Stimulated activated CD4-positive, alpha-beta T cell treated with anti-CD3 and anti-CD28 coated beads, Interleukin-1b, Interleukin-23, amount 100 ng/mL, for 4 hours (primary cell): ENCODE measurements at places on chromosomes 11 and 22.

DNA sequence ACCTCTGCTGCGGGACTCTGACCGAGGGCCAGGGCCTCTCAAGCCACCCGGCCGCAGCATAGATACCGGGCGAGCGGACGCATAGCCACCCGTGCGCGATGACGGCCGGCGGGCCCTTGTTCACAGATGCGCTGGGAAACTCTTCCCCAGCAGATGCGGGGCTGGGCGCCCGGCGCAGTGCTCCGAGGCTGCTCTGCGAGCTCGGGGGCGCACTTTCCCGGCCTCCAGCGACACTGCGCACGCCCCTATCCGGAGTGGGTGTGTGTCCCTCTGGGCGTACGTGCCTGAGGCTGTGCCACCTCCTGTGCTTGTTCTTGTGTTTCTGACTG, 104.7 kb upstream of the E2F8 start:
- DNase-seq = no peak

DNA sequence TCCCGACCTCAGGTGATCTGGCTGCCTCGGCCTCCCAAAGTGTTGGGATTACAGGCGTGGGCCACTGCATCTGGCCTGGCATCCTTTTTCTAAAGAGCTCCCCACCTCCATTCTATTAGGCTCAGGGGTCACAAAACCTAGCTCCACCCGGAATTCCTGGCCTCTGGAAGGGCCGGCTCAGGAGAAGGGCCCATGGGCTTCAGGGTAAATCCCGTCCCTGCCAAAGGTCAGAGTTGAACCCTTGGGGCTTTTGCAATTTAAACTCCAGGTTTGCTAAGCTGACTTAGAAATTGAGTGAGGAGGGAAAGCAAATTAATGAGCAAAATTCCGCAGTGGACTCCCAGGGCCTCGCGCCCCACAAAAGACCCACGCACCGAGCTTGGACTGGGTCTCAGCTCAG, 48.3 kb downstream of the RPS6KA4 start:
- no peak for DNase-seq

DNA sequence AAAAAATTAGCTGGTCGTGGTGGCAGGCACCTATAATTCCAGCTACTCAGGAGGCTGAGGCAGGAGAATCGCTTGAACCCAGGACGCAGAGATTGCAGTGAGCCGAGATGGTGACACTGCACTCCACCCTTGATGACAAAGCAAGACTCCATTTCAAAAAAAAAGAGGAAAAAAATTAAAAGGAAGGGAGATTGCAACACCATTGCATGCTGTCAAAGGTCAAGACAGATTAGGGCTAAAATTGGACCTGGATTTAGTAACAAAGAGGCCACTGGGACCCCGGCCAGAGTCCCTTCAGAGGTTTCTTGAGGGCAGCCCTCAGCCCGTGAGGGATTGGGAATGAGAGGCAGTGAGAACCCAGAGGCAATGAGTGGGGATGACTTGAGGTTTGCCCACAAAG, 8.2 kb upstream of the MAFF start:
- DNase-seq = no peak

DNA sequence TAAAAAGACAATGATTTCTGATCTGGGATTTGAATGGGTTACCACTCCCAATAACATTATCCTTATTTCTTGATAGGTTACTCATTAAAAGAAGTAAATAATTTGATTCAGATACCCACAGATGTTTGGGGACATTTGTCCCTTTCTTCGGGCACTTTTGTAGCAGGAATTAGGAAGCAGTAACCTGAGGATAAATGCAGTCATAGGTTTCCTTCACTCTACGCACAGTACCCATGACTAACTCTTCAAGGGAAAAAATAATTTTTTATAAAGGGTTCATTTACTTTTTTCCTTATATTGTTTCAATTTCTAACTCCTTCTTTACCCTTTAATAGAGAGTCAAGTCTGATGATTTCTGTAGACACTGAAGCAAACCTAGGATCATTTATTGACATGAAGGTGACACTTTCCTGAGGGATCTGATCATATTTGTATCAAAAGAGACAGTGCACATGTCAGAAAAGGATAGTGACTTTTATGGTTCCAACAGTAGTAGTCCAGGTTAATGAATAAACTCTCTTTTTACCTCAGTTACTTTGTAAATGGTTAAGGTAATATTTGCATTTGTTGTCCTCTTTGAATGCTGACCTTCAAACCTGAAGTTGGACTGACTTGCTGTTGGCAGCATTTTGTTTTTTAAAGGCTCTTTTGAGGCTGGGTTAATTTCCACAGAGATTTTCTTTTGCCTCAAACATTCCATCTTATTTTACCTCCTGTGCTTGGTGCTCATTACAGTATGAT, 1072.0 kb downstream of the LRRC4C start:
- DNase-seq = no peak

- no peak for DNase-seq
Observed at GRCh38 chr11:15801616-15802015, 554.7 kb downstream of the SOX6 start.

DNA sequence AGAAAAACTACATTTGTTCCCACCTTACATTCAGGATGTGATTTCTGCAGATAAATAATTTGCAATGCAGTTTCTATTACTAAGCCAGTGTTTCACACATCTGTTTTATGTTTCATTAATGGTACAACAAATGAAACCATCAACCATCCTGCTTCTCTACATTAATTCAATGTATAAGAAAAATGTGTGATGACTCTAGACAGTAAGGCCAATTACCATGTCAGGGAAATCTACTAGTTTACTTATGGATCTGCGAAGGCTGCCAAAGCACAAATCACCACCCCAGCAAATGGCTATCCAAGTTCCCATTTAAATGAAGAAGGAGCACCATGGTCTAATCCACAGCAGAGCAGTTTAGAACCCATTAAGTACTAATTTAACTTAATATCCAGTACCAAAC, 50.1 kb upstream of the NCAM1 start:
- DNase-seq = no peak

DNA sequence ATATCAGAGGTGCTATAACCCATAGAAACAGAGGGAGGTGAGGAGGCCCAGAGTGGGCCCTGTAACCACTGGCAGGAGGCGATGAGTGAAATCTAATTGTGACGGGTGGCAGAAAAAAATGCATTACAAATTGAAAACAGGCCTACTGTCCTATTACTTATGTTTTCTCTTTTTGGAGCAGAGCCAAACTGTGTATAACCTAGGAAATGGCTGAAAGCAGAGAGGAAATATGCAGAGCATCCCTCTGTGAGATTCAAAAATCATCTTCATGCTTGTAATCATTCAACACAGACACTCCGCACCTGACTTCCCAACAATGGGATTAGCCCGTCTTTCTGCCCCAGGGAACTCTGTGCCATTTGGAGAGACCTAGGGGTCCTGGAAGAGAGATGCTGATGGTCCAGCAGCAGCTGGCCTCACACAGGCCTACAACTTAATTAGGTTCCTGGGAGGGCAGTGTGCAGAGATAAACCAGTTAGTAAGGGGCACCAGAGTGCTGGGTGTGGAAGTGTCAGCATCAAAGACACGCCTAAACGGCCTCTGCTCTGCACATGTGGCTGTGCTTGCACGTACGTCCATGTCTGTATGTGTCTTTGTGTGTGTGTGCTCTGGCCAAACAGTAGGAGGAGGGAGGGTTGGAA, 41.8 kb downstream of the MAP6 start:
- no peak for DNase-seq

GRCh38 chr11:111245425-111245824, at the start of gene POU2AF2:
Gene POU2AF2 (plus strand): TSS chr11:111245725. CDS start chr11:111245854, 129 bp downstream.
- DNase-seq = no peak

DNA sequence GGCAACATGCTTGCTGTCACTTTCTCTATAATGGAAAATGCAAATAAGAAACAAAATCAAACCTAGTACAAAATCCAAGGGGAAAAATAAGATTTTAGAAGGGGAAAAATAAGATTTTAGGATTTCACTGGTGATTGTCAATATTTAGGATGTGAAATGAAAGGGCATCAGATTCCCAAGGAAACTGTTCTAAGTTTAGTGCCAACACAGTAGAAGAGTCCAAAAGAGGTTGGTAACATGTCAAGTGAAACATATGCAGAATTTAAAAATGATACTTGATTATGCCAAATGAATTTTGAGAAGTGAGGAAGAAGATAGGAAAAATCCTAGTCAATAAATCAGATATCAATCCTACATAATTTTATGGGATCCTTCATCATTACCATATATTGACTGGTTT, 45.7 kb upstream of the ARL14EP start:
- no peak for DNase-seq

GRCh38 chr11:114384487-114384886, 15.8 kb downstream of the C11orf71 start:
- DNase-seq = no peak

DNA sequence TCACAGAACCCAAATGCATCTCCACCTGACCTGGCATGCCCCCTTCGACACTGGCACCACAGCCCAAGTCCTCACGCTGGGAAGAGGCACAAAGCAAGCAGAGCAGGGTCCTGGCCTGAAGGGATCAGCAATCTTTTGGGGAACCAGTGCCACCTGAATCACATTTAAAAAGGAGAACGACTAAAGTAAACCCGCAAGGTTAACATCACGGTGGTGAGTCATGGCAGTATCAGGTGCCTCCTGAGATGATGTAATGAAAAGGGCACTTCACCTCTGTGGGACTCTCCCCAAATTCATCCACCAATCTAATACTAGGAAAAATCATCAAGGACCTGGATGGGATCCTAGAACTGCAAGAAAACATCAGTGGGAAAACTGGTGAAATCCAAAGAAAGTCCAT, 44.9 kb downstream of the PACSIN2 start:
- DNase-seq = no peak

- no peak for DNase-seq
Observed at GRCh38 chr22:32809786-32810554, 8.5 kb downstream of the TIMP3 start.
